ENCODE measurements at places on chromosomes 2 and 18.

DNA sequence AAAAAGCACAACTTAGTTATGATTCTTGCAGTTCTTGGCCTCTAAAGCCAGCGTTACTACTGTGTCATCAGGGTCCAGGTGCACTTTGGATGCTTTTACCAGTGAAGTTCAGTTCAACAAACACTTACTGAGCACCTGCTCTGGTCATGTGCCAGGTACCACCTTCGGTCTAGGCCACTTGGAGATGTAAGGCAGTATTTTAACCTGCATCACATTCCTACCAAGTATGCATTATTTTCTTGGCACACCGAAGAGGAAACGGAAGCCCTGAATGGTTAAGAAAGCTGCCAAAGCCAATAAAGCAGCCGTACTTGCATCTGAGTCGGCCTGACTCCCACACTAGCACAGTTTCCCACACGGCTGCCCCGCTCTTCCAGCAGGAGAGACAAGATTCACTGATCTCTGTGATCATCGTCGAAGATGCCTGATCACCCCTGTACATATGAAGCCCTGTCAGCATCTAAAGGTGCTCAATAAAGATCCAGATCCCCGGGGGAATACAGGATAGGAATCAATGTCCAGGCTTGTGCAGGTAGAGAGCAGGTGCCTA lies 427.1 kb downstream of the EIPR1 start:
- no peak for DNase-seq

DNA sequence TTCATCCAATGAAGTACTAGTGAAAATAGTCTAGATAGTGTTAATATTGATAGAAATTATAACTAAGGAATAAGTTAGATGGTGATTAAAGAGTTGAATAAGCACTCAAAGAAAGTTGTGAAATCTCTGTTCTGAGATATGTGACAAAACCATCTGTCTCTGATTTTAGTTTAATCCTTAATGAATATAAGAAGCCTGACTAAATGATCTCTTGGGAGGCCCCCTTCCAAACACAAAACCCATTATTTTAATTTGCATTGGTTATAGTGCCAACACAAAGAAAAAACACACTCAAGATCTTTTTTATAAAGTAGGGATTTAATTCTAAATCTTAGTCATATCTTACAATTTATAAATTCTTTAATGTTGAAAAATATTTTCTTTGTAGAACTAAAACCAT lies 34.0 kb downstream of the SCN2A start:
- no peak for DNase-seq

GRCh38 chr2:112691881-112692281 lies 28.9 kb upstream of the NT5DC4 start:
- DNase-seq, result no peak

GRCh38 chr18:6145645-6146306 lies 250.5 kb upstream of the TMEM200C start:
- DNase-seq, result no peak

GRCh38 chr2:213253162-213253561 lies 31.1 kb upstream of the SPAG16 start:
- DNase-seq, result no peak

GRCh38 chr2:190267302-190267701 lies 52.3 kb downstream of the HIBCH start:
- no peak for DNase-seq

All from activated CD8-positive, alpha-beta memory T cell treated with anti-CD3 and anti-CD28 coated beads for 4 hours (primary cell).